Tibial nerve (tissue), 4 donors: ENCODE measurements at places on chromosomes 4 and X. TPM values are rescaled to one million over a fixed set of nuclear protein-coding genes. Genes with fewer than 3 reads are reported as not detected.

HMX1 gene
- not detected for total RNA-seq

DNA sequence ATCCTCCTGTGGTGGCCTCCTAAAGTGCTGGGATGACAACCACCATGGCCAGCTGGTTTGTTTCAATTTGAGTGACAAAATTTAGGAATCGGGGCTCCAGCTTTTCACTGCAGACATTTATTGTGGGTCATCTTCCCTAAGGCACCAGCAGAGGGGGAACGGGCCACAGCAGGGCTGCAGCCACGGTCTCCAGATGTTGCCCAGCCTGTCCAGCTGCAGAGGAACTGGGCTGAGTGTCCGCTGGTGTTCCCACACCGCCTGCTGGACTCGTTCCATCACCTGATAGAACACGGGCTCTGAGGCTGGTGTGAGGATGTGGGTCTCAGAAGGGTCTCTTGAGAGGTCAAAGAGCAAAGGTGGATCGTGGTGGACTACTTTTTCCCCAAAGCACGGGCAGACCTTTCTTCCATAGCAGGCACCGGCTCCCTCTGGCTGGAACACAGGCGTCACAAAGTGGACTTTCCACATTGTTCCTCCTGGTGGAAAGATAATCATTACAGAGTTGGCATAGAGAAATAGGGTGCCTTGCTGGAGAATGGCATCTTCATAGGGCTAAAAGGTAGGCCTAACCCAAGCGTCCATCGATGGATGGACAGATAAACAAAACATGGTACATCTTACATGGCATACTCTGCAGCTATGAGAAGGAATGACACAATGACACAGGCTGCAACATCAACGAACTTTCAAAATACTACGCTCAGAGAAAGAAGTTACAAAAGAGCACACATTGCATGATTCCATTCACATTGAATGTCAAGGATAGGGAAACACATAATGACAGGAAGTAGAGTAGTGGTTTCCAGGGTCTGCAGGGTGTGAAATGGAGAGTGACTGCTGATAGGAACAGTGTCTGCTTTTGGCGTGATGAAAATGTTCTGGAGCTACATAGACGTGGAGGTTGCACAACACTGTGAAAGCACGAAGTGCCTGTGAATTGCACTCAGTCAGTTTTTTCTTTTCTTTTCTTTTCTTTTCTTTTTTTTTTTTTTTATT is 5.9 kb upstream of the ARSD start:
- no peaks in the 10 kb centered on the region for H3K27me3 ChIP-seq
- no peak for DNase-seq
- no peak overlapping the region for H3K4me3 ChIP-seq
- no peak overlapping the region for H3K27ac ChIP-seq

DNA sequence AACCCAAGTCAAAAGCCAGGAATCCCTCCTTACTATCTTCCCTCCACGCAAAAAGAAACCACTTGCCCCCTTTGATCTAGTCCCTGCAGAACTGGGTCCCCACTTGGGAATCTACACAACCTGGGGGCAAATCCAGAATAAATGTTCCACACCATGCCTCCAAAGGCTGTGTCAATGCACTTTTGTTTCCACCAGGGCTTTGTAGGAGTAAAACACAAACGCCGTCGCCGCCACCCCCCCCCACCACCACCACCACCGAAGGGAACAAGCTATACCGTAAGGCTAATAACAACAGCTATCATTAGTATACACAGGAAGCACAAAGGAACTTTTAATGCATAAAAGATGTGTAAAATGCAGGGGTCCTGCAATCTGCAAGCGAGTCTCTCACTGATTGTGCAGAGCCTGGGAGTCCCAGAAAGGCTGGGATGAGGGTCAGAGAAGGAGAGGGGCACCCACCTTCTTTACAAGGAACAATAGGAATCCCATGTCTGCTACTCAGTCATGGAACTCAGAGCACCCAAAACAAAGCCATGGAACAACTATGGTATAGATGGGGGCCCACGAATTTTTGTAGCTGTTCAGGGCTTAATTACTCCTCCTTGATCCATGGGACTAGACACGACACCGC is 13.2 kb downstream of the BCOR start:
- H3K4me1 ChIP-seq: peaks cover 85% of the 10 kb centered on the region
- H3K4me3 ChIP-seq: no peak overlapping the region
- no peaks in the 10 kb centered on the region for H3K36me3 ChIP-seq
- no peak for DNase-seq

DNA sequence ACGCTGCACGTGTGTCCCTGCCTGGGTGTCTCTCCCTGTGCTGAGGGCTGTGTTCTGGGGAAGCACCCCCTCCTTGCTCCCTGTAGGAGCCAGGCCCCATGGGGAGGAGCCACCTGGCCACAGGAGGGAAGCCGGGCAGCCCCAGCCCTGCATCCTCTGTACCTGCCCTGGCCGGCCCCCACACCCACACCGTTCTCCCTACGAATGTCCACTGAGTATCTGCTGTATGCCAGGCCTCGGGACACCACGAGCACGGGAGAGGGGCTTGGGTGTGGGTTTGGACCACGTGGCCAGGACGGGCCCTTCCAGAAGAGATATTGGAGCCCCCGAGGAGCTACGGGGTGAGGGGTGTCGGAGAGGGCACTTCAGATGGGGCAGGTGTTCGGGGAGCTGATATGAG is 6.3 kb downstream of the FGFRL1 start:
- no peaks in the 10 kb centered on the region for H3K36me3 ChIP-seq
- DNase-seq: no peak
- H3K4me1 ChIP-seq: peaks cover 26% of the 10 kb centered on the region
- H3K27me3 ChIP-seq: no peaks in the 10 kb centered on the region
- H3K4me3 ChIP-seq: no peak overlapping the region

GUCY1B1 gene
- 17.5 TPM for total RNA-seq

- H3K4me1 ChIP-seq: no peaks in the 10 kb centered on the region
- H3K36me3 ChIP-seq: no peaks in the 10 kb centered on the region
- H3K4me3 ChIP-seq: no peak overlapping the region
- H3K27me3 ChIP-seq: no peaks in the 10 kb centered on the region
- DNase-seq: no peak
Measured at GRCh38 chrX:30851449-30851848, 37.6 kb downstream of the TAB3 start.

- H3K4me1 ChIP-seq: no peaks in the 10 kb centered on the region
- no peak overlapping the region for H3K4me3 ChIP-seq
- no peaks in the 10 kb centered on the region for H3K36me3 ChIP-seq
- H3K27me3 ChIP-seq: no peaks in the 10 kb centered on the region
Measured at GRCh38 chr4:1328267-1329155, 18.5 kb upstream of the UVSSA start.

DNA sequence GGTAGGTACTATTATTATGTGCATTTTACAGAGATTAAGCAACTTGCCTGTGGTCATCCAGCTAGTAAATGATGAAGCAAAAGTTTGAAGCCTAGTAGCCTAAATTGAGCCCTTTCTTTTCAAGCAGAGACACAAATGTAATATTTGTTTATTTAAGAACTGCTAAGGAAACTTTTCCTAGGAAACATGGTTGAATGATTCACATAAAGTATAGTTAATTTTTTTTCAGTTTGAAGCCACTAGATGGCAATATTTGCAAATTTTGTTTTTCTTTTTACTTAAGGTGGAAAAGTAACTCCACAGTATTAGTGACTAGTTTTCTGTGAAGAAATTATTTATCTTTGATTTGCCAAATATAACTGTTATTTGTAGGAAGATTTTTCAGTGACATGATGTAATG is 52.8 kb upstream of the ANKRD17 start:
- no peak overlapping the region for H3K4me3 ChIP-seq
- no peaks in the 10 kb centered on the region for H3K36me3 ChIP-seq
- no peaks in the 10 kb centered on the region for H3K27me3 ChIP-seq
- H3K4me1 ChIP-seq: no peaks in the 10 kb centered on the region
- no peak overlapping the region for H3K27ac ChIP-seq

FGF5 gene
- total RNA-seq: not detected

RTL5 gene
- 7.1 TPM for total RNA-seq

DNA sequence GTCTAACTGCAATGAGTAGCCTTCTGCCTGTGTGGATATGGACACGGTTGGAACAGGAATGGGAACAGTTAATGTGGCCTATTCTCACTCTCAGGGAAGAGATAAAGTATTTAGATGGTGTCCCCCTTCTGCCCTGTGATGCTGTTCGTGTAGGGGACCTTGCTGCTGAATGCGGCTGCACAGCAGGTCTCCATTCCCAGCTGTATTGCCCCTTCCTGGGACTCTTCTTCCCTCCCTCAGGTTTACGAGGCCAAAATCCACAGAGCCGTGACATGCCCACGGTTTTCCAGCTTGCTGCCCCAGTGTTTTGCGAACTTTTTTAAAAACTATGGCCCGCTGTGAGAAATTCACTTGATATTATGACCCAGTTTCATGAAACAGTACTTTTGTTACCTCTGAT is 50.3 kb downstream of the SNX25 start:
- H3K27ac ChIP-seq: no peak overlapping the region
- no peaks in the 10 kb centered on the region for H3K36me3 ChIP-seq
- no peak for DNase-seq
- H3K4me1 ChIP-seq: no peaks in the 10 kb centered on the region

GRCh38 chrX:110081740-110082139 is 78.8 kb downstream of the TMEM164 start:
- no peaks in the 10 kb centered on the region for H3K27me3 ChIP-seq
- H3K4me1 ChIP-seq: peaks cover 4% of the 10 kb centered on the region
- H3K4me3 ChIP-seq: no peak overlapping the region
- no peaks in the 10 kb centered on the region for H3K36me3 ChIP-seq

DNA sequence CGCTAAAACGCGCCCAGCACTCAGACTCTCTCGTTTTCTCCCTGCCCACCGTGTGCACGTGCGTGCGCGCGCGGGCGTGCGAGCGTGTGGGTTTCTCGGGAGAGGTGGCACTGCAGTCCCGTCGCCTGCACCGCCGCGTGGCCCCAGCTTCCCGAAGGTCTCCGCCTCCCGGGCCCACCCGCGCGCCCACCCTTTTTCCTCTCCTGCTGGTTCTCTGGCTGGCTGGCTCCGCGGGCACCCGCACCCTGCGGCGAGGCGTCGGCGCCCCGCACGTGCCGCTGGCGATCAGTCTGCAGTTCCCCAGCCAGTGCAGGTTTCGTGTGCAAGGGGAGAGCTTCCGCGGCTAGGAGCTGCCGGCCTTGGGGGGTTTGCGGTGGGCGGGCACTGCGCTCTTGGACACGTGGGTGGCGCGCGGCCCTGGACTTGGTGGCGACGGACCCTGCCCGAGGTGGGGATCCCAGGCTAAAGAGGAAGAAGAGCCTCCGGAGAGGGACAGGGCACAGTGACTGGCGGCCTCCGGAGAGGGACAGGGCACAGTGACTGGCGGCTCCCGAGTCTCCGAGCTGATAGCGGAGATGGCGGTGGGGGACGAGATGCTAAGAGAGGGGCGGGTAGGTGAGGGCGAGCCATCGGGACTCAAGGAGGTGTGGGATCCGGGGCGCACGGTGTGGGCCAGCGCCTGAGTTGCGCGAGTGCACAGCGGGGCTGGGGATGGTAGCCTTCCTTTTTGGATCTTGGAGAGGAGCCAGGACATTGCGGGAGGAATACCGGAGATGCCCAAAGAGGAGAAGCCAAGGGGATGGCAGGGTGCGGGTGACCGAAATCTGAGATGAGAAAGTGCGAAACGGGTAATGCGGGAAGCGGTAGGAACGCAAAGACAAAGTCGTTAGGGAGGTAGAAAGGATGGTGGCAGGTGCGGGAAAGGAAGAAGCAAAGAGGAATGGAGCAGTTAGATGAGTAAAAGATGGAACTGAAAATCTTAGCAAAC is at the start of gene FAM184B:
Gene FAM184B (minus strand): TSS at position 322 of the 988 bp plus-strand sequence. CDS start 322 bp downstream, outside the sequence.
- peak within 1 kb of the TSS; percentile 39 for H3K4me3 ChIP-seq
- no peaks in the 10 kb centered on the region for H3K27me3 ChIP-seq
- H3K27ac ChIP-seq: no peak within 1 kb of the TSS

MAGEB1 gene
- total RNA-seq: not detected

SGCB gene
- total RNA-seq: 108 TPM

DNA sequence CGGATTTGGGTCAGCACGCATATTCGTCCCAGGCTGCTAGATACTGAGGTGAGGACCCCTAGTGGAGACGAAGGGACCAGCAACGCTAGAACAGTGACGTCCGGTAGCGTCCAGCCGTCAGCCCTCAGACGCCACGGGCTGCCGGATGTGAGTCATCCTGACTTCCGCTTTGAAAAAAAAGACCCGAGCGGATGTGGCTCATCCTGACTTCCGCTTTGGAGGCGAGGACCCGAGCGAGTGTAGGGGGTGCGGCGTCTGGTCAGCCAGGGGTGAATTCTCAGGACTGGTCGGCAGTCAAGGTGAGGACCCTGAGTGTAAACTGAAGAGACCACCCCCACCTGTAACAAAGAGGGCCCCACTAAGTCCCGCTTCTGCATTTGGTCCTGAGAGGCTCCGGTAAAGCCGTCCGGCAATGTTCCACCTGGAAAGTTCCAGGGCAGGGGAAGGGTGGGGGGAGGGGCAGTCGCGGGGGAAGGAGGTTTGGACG is at the start of gene MAGEB2:
Gene MAGEB2 (plus strand): TSS at position 207 of the 487 bp plus-strand sequence. CDS start 3,018 bp downstream, outside the sequence.
- H3K27me3 ChIP-seq: no peaks in the 10 kb centered on the region
- H3K4me1 ChIP-seq: no peaks in the 10 kb centered on the region
- no peak within 1 kb of the TSS for H3K4me3 ChIP-seq

DNA sequence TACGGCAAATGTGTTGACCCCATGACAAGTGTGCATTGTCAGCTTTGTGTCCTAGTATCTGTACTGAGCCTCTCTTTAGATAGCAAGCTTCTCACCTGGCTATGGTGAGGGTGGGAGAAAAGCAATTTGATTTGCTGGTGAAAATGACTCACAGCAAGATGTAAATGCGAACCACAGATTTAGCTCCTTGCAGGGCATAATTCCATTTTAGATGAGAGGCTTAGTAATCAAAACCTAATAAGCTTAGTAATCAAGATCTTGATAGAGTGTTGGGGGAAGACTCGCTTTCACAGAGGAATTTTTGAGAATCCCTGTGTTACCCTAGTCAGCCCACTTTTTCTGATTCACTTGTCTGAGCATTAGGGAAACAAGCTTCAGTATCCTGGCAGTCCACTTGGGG is 7.7 kb upstream of the OCIAD2 start:
- H3K36me3 ChIP-seq: no peaks in the 10 kb centered on the region
- no peaks in the 10 kb centered on the region for H3K4me1 ChIP-seq
- no peak overlapping the region for H3K4me3 ChIP-seq
- H3K27me3 ChIP-seq: no peaks in the 10 kb centered on the region
- no peak overlapping the region for H3K27ac ChIP-seq

GRCh38 chr4:11098461-11098860 is 330.2 kb downstream of the HS3ST1 start:
- no peak for DNase-seq
- H3K27ac ChIP-seq: no peak overlapping the region
- no peaks in the 10 kb centered on the region for H3K36me3 ChIP-seq
- no peaks in the 10 kb centered on the region for H3K27me3 ChIP-seq
- H3K4me3 ChIP-seq: no peak overlapping the region
- no peaks in the 10 kb centered on the region for H3K4me1 ChIP-seq

GRCh38 chr4:10205223-10205622 is 88.6 kb upstream of the WDR1 start:
- no peaks in the 10 kb centered on the region for H3K36me3 ChIP-seq
- no peak overlapping the region for H3K27ac ChIP-seq
- no peaks in the 10 kb centered on the region for H3K4me1 ChIP-seq
- H3K4me3 ChIP-seq: no peak overlapping the region
- DNase-seq: no peak
